Astrocyte of the hippocampus (primary cell): ENCODE measurements at places on chromosomes 5 and 9.

DNA sequence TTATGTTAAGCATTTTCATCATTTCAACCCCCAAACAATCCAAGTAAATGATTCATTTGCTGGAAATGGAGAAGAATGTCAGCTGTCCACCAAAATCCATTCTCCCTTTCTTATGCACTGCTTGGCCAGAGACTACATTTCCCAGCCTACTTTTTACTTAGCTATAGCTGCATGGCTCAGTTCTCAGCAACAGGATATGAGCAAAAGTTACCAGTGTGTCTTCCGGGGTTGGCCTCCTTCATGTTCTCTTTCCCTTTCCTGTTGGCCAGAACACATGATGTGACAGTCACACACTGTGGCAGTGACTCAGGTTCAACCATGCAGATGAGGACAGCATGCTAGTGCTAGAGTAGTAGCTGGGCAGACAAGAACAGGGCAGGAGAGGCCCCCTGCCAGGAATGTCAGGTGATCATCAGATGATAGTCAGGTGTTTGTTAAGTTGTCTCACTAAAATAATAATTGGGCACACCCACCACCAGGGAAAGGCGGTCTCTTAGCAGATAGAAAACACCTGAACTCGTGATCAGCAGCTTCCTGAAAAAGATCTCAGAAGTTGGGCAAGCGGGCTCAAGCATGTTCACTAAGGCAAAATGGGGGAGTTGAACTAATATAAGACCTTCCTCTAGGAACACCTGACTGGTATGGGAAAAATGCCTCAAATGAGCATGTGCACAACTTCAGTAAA lies 12.2 kb downstream of the GPR150 start:
- peak; percentile 40 for DNase-seq

DNA sequence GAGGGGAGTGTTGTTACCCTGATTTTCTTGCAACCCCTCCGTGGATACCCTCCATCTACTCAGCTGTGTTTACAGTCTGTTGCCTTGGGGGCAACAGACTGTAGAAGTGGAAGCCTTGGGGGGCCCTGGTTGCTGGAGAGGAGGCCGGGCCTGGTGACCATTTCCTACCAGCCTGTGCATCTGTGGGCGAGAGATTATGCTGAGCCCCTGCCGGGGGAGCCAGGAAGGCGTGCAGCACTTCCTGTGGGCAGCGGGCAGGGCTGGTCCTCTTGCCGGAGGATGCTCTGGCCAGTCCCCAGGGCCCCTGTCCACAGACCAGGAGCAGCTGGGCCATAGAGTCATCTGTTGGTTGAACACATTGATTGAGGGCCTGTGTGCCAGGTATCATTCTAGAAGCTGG lies 11.1 kb downstream of the ERGIC1 start:
- no peak for DNase-seq

GRCh38 chr5:121373371-121373770 lies 478.3 kb upstream of the FTMT start:
- no peak for DNase-seq

DNA sequence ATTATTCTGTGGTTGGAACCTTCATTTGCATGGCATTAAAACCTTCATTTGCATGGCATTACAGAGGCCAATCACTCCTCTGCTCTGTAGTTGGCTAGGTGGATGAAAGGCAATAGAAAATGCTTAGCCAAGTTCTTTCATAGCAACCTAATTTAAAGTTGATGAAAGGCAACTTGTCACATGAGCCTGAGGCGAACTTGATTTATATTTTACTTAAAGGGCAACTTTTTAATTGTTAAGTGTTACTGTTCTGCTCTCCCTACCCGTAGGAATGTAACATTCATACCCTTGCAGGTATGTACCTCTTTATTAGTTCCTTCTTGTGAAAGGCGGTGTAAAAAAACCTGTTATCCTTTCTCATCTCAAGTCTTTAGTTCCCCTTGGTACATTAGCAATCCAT lies 7.9 kb upstream of the ERMP1 start:
- no peak for DNase-seq

- peak; percentile 58 for DNase-seq
Observed at GRCh38 chr9:92562461-92562967, 26.7 kb upstream of the ECM2 start.

- DNase-seq: no peak
Observed at GRCh38 chr5:25160891-25161290, 516.1 kb upstream of the CDH10 start.

- DNase-seq: no peak
Observed at GRCh38 chr5:77425420-77425819, 66.7 kb downstream of the WDR41 start.

GRCh38 chr9:12719431-12719830 lies 26.2 kb downstream of the TYRP1 start:
- DNase-seq: peak; percentile 57

- DNase-seq: no peak
Observed at GRCh38 chr9:98215271-98215670, 22.8 kb upstream of the CORO2A start.

GRCh38 chr5:14284392-14285148 lies 141.4 kb downstream of the TRIO start:
- DNase-seq: no peak

DNA sequence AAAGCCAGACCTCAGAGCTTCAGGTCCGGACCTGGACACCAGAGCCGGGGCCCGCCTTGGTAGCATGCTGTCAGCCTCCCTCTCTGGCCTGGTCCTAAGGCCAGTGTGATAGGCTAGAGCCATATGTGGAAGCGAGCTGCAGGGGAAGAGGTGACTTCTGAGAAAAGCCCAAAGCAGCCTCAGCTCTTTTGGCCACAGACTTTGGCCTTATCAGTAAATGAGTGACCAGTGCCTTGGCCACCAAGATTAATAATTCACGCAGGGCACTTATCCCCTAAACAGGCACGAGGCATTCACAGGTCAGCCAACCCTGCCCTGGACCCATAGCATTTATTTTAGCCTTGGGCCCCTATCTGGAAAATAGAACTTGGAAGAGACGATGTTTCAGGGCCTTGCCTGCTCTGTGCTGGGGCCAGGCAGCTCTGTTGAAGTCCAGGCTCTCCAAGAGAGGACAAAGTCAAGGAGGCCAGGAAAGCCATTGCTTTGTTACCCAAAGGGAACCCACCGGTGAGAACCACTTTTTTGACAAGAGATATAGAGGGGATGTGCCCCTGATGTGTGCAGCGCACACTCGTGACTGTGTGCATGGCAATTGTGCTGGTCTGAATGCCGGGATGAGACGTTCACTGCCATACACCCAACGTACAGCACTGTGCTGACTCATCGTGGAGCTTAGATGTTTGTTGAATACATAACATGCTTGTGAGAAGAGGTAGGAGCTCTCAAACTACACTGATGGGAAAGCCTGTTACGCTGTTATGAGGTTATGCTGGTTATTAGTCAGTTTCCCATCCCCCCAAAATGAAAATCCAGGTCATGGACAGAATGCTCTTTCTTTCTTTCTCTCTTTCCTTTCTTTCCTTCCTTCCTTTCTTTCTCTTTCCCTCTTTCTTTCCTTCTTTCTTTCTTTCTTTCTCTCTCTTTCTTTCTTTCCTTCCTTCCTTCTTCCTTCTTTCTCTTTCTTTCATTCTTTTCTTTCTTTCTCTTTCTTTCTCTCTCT lies 5.0 kb upstream of the SLC34A1 start:
- DNase-seq: peak; percentile 78

DNA sequence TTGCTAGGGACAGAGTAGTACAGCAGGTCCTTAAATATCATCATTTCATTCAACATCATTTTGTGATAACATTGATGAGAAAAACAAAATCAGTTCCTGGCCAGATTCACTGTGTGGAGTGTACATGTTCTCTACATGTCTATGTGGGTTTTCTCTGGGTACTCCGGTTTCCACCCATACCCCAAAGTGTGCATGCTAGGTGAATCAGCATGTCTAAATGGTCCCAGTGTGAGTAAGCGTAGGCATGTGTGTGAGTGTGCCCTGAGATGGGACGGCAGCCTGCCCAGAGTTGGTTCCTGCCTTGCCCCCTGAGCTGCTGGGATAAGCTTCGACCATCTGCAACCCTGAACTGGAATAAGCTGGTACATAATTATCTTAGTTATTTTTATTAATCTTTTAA lies 16.5 kb upstream of the GLIS3 start:
- no peak for DNase-seq

DNA sequence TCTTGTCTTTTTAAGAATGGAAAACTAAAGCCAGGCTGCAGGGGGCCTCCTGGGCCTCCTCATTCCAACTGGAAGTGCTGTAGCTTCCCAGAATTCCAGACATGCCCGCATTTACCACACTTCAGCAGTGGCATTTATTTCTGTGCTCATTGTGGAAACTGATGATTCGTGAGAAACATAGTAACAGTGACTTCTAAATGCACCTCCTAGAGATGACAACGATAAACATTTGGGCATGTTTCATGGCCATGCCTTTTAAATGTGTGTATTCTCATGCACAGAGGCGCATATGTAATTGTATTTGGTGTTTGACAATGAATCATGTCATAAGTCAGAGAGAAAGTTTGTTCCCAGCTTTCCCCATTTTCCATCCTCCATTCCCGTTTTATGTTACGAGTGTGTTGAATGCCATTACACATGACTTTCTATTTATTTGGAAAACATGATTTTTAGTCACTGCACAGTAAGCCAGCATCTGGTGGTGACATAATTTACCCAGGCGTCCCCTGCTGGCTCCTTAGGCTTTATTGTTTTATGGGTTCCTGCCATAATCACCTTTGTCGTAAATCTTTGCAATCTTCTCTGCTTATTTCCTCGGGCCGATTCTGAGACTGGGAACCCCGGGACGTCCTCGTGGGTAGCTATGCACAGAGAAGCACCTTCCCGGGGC lies 68.8 kb upstream of the FCN2 start:
- DNase-seq: peak; percentile 95

- peak; percentile 62 for DNase-seq
Observed at GRCh38 chr9:129486756-129487657, 133.9 kb downstream of the C9orf50 start.

GRCh38 chr5:111224561-111225345 lies 569 bp downstream of the CAMK4 start:
- DNase-seq: peak; percentile 16

DNA sequence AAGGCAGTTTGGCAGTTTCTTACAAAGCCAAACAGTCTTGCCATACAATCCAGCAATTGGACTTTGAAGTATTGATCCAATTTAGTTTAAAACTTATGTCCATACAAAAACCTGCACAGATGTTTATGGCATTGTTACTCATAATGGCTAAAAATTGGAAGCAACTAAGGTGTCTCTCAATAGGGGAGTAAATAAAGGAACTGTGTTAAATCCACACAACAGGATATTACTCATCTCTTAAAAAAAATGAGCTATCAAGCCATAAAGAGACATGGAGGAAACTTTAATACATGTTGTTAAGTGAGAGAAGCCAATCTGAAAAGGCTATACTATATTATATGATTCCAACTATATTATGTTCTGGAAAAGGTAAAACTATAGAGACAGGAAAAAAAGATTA lies 313.6 kb upstream of the CD180 start:
- no peak for DNase-seq

DNA sequence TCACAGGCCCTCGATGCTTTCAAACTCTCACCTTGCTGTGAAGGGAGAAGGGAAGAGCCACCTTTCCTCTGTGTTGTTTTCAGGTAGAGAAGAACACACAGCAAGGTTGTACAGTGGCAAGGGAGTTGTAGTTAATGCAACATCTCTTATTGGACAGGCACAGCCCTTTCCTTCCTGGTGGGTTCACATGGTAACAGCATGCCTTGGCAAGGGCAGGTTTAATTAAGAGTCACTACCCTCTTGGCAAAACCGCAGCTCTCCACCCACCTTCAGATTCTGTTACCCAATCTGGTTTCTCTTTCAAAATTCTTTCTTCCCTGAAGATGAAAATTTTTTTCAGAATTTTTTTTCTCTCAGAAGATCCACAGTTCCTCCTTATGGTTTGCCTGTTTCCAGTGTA lies 253.1 kb downstream of the TLR4 start:
- peak; percentile 51 for DNase-seq

GRCh38 chr5:176780176-176781053 lies 29.9 kb upstream of the UNC5A start:
- no peak for DNase-seq

DNA sequence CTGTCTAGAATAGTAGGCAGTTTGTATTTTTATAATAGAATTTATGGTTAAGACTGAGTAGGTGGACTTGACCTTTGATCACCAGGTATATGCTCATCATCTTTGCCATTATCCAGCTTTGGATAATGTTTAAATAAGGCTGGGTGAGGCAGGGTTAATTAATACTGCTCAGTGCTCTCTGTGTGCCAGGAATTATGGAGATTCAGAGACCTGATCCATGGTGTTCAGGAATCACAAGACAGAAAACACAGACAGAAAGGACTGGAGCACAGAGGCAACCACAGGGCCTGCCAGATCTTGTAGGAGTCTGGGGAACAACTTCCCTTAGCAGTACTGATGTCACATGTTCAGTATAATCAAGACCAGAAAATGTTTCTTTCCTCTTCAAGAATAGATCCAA lies 186.3 kb upstream of the ADCY2 start:
- no peak for DNase-seq

DNA sequence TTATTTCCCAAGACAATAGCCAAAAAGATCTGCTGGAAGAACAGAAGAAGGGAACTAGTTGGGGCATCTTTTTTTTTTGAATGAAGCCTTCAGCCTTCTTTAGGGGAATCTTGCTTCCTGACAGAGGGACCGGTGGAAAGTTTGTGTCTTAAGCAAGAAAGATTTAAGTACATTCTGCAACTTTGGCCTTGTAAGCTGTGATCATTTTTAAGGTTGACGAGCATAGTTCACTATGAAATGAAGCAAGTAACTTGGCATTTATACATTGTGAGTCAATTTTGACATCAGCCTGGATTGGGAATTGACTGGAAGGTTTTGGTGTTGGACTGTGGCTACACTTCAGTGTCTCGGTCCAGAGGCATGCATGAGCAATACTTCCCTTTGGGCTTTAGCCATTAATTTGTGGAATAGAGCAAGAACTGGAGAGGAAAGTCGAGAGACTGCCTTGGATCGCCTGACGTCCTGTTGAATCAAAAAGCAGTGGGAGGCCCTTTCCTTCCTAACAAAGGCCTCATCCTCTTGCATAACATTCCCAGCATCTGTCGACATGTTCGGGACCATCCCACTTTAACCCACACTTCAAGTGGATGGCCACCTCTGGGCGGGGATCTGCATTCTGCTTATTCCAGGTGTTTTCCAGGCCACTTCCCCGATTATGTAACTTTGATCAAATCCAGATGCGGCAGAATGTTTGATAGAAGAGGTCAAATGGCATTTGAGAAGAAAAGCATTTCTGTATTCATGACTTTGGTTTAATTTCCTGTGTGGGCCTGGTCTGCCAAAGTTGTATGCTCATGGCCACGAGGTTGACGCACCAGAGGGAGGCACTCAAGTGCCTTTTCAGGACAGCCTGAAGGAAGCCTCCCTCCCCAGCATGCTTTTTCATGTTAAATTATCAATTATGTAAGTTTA lies 12.5 kb downstream of the ABL1 start:
- peak; percentile 95 for DNase-seq
